ENCODE measurements at places on chromosomes 7 and 10.

- no peak for DNase-seq
Observed at GRCh38 chr10:5584895-5585516, 60.2 kb downstream of the CALML3 start.

DNA sequence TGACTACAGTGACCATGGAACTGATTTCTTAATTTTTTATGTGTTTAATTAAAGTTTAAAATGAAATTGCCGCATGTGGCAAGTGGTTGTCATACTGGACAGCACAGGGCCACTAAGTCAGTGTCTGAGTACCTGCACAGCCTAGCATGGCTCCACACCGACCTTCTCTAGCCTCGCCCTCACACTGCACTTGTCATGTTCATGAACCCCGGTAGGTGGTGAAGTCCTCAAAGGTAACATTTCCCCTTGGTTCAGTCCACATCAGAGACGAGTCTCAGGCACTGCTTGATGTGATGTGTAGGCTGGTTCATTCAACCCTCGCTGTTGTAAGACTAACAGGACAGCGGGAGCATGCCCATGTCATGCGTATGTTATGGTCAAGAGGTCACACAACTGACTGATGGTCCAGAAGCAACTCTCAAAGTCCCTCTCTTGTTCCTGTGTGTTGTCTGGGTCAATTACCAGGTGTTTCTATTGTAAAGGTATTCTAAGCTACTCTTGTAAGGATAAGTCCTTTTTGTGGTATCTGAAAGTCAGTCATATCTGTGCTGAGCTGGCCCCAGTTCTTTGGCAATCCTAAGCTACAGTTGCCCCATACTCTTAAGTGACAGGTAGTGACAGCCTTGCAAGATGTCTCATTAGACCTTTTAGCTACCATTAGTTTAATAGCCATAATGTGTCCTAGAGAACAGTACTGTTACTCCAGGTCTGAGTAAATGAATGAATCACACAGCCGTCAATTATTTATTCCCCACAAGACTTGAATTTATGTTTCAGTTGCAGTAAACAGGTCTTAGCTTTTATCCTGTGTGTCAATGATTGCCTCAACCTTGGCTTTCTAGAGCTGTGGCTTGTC is 32.9 kb upstream of the ZC3HAV1L start:
- no peak for DNase-seq

- no peak for DNase-seq
Observed at GRCh38 chr7:118863966-118864365, 639.5 kb downstream of the ANKRD7 start.

GRCh38 chr10:95501203-95502094 is 59.7 kb downstream of the SORBS1 start:
- no peak for DNase-seq

DNA sequence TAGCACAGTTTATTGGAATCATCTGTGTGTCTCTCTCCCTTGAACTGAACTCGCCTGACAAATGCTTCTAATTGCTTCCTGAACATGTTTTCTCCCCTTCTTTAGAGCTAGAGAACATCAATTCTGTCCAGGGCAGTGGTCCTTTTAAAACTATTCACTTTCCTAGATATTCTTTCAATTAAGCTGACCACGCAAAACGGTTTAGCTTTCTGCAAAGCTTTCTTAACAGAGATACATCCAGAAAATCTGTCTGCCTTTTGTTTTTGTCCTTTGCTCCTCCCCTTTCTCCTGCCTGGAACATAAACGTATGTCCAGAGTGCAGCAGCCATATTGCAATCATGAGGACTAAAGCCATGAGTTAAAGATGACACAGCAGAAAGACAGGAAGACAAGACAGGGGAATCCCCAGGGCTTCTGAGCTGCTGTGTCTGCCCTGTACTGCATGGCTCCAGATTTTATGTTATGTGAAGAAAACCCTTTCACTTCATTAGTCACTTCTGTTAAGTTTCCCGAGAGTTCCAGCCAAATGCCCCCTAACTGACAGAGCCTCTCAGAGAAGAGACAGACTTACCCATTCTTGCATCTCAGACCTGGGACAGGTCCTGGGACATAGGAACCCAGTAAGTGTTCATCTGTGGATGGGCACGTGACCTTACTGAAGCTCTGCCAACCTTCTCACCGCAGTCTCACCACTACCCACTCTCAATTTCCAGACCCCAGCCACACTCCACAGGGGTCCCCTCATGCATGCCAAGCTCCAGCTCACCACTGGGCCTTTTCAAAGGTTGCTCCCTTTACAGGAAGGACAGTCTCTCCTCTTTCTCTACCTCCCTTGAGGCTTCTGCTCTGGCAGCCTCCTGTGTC is 35.0 kb upstream of the CPXM2 start:
- no peak for DNase-seq

- DNase-seq: no peak
Observed at GRCh38 chr10:30587522-30588031, 42.0 kb downstream of the LYZL2 start.

- DNase-seq: no peak
Observed at GRCh38 chr10:11322698-11323097, 288.8 kb downstream of the USP6NL start.

- DNase-seq: no peak
Observed at GRCh38 chr10:28744069-28744768, 66.9 kb downstream of the BAMBI start.

DNA sequence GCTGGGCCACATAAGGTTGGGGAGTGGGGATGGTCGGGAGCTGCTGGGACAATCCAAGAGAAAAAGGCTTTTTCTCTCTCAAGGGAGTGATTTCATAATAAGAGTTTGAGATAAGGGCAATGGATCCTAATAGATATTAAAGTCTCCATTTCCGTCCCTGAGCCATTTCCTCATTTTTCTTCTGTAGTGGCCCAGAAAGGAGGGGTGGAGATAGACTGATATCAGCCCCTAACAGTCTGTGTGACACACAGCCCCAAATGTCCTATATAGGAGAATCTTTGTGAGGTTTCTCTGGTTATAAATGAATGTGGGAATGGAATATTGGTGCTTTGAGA is 35.2 kb downstream of the PRSS2 start:
- no peak for DNase-seq

DNA sequence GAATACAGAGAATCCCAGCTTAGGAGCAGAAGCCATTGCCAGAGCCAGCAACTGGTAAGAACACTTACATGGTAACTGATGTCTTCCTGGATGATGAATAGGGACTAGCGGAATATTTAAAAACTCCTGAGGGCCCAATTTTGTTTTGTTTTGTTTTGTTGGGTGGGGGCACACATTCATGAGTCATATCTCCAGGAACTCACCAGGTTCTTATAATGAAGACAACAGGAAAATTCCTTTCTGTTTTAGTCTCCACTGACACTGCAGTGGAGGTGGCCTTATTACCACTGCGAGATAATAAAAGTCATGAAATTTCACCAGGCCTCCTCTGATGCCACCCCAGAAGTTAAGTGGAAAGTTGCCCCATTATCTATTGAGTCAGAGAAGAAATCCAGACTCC is 6.6 kb upstream of the CUZD1 start:
- no peak for DNase-seq

DNA sequence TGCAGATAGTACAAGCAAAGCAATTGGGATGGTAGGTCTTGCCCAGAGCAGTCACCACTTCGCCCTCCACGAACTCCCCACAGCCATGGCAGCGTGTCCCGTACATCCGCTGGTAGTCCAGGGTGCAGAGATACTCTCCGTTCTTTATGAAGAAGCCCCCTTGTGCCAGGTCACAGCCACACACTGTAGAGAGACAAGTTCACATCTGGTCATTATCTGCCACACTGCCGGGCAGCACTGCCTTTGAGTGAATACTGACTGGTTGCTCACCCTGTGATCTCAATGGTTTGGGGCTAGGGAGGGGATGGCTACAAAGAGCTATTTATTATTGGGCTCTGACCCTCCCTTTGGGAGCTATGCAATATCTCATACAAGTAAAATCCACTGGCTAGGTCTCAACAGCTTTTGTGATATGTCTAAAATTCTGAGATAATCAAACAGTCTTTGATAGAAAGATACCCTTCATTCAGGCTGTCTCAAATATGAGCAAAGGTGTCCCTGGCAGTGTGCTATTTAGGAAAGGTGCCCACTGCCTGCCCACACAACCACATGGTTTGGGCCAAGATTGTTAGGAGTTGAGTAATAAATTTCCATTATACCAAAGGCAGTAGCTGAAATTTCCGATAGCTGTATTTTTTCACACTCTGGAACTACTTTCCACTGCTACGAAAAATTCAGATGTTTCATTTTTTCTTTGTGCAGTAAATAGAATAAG is 82.5 kb downstream of the ABLIM1 start:
- DNase-seq: no peak

DNA sequence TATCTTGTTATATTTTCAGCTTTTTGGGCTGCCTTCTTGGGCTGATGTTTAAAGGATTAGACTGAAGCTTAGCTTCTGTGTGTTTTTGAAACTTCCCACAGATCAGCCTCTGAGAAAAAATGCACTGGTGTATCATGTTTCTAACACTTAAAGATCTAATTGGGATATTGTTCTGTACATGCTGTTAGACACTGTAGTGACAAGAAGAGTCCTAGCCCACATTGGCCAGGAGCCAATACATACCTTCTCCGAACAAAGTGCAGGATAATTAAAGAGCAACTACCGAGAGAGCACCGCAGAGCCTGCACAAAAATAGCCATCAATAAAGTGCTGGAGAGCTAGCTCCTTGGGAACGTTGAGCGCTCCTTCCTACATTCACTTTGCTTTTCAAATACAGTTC is 289.4 kb upstream of the SP8 start:
- DNase-seq: no peak

- no peak for DNase-seq
Observed at GRCh38 chr7:8628656-8629055, 195.2 kb downstream of the NXPH1 start.

DNA sequence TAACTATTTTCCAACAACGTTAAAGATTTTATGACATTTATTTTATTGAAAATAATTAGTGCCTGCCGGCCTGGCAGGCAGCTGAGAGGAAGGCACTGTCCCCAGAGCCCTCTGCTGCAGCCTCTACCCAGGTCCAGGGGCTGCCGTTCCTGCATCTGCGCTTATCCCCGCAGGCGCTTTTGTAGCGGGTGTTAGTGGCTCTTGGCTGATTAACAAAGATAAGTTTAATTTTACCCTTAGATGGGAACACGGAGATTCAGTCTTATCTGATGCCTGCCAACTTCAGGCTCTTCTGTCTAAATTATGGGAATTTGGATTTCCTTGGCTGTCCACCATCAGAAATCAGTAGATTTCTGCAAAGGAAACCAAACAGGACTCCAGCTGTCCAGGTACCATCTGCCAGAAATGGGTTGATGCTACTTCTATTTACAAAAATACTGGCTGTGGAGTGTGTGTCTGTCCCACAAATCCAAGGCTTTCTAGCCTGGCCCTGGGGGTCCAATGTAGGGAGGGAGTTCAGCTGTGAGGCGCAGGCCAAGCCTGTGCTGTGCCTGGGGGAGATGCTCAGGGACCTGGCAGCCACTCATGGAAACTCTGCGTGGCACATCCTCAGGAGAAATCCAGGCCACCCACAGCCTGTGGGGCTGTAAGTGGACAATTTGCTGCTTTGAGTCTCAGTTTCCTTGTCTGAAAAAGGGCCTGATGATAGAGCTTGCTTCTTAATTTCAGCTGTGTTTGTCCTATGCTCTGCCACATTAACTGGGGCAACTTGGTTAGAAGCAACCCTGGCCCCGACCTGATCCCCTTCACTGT is 62.0 kb upstream of the IGFBP3 start:
- no peak for DNase-seq

- DNase-seq: no peak
Observed at GRCh38 chr10:101224910-101225823, 4.1 kb downstream of the LBX1 start.

DNA sequence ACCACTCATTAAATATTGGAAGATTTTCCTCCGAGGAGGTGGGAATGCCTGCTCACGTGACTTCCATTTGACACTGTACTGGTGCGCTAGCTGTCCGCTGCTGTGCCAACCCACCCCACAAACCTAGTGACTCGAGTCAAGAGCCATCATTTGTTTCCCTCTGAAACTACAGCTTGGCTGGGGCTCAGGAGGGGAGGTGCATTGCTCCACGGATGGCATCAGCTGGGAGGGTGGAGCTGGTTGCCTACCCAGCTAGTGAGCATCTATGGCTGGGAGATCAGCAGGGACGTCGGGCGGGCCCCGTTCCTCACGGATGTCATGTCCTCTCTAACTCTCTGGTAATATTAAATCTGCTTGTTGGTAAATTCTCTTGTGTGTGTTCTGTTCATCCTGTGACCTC is 9.5 kb upstream of the FOXL3 start:
- no peak for DNase-seq

GRCh38 chr7:16594061-16594460 is 51.5 kb downstream of the ANKMY2 start:
- no peak for DNase-seq
